Hepatocyte (in vitro differentiated cells): ENCODE measurements at places on chromosomes 6 and 20. TPM values are rescaled to one million over a fixed set of nuclear protein-coding genes. Genes with fewer than 3 reads are reported as not detected.
A peak's percentile ranks its signal among the peaks of the same experiment; 100 is the strongest.

Gene CLPSL2
- not detected in 2 replicates for polyA plus RNA-seq

- no peak overlapping the region for H3K27ac ChIP-seq
- H3K4me3 ChIP-seq = no peak overlapping the region
- DNase-seq = no peak
- H3K36me3 ChIP-seq = no peaks in the 10 kb centered on the region
- H3K4me1 ChIP-seq = no peaks in the 10 kb centered on the region
Measured at GRCh38 chr20:37225146-37225545, 36.5 kb downstream of the GHRH start.

DNA sequence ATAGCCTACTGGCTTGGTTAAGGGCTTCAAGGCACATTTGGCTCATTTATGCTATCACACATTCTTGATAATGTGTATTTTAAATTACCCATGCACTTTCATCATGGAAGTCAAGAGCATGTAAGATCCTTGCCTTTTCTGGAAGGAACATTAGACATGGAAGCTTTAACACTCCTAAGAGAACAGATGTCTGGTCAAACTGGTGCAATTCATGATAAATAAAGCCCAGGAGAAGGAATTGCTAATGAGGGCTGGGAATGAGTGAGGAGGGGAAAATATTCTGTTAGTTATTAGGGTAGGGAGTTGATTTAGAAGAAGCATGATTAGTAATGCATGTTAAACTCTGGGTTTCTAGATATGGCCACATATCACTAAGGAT, 688.6 kb upstream of the CITED2 start:
- peaks cover 6% of the 10 kb centered on the region for H3K4me1 ChIP-seq
- DNase-seq = no peak
- H3K27me3 ChIP-seq = no peaks in the 10 kb centered on the region
- peak overlapping the region; percentile 82 for H3K27ac ChIP-seq
- no peak overlapping the region for H3K4me3 ChIP-seq

Gene DEFB132
- not detected in 2 replicates for polyA plus RNA-seq

Gene GPR6
- not detected in 2 replicates for polyA plus RNA-seq

GRCh38 chr6:69825904-69826303, 29.1 kb upstream of the LMBRD1 start:
- no peak overlapping the region for H3K4me3 ChIP-seq
- peak; percentile 15 for DNase-seq
- H3K27me3 ChIP-seq = no peaks in the 10 kb centered on the region
- no peaks in the 10 kb centered on the region for H3K36me3 ChIP-seq
- H3K4me1 ChIP-seq = peaks cover 4% of the 10 kb centered on the region

- no peak overlapping the region for H3K4me3 ChIP-seq
- peaks cover 7% of the 10 kb centered on the region for H3K4me1 ChIP-seq
- H3K36me3 ChIP-seq = no peaks in the 10 kb centered on the region
Measured at GRCh38 chr20:36823121-36823520, 49.6 kb upstream of the DSN1 start.

GRCh38 chr6:117481926-117482239, 591 bp upstream of the DCBLD1 start:
- H3K36me3 ChIP-seq = no peaks in the 10 kb centered on the region
- H3K27ac ChIP-seq = peak overlapping the region; percentile 94
- peak overlapping the region; percentile 93 for H3K4me3 ChIP-seq
- no peak for DNase-seq

DNA sequence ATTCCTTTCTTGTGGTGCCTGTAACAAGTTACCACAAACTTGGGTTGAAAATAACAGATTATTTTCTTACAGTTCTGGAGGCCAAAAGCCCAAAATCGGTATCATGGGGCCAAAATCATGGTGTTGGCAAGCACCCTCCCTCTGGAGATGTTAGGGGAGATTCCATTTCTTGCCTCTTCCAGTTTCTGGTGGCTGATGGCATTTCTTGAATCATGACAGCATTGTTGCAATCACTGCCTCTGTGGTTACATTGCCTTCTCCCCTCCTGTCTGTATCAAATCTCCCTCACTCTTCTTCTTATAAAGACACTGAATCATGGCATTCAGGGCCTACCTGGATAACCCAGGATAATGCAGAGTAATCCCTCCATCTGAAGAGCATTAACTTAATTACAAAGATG, 17.9 kb upstream of the TENT5A start:
- no peaks in the 10 kb centered on the region for H3K36me3 ChIP-seq
- no peak overlapping the region for H3K27ac ChIP-seq
- no peak overlapping the region for H3K4me3 ChIP-seq
- H3K4me1 ChIP-seq = peaks cover 27% of the 10 kb centered on the region

Gene CST7
- not detected in 2 replicates for polyA plus RNA-seq

GRCh38 chr6:16985513-16986284, 116.2 kb upstream of the STMND1 start:
- no peaks in the 10 kb centered on the region for H3K27me3 ChIP-seq
- no peaks in the 10 kb centered on the region for H3K36me3 ChIP-seq
- H3K4me3 ChIP-seq = no peak overlapping the region
- peaks cover 8% of the 10 kb centered on the region for H3K4me1 ChIP-seq

Gene FBXO30
- polyA plus RNA-seq = 2.0 and 2.8 TPM in 2 replicates
